ENCODE measurements at places on chromosomes 16 and 17. TPM values are rescaled to one million over a fixed set of nuclear protein-coding genes. Genes with fewer than 3 reads are reported as not detected.

The CDK3 gene
- total RNA-seq: 12.3 TPM

GRCh38 chr16:9016824-9017223, 53.1 kb upstream of the USP7 start:
- DNase-seq: no peak

DNA sequence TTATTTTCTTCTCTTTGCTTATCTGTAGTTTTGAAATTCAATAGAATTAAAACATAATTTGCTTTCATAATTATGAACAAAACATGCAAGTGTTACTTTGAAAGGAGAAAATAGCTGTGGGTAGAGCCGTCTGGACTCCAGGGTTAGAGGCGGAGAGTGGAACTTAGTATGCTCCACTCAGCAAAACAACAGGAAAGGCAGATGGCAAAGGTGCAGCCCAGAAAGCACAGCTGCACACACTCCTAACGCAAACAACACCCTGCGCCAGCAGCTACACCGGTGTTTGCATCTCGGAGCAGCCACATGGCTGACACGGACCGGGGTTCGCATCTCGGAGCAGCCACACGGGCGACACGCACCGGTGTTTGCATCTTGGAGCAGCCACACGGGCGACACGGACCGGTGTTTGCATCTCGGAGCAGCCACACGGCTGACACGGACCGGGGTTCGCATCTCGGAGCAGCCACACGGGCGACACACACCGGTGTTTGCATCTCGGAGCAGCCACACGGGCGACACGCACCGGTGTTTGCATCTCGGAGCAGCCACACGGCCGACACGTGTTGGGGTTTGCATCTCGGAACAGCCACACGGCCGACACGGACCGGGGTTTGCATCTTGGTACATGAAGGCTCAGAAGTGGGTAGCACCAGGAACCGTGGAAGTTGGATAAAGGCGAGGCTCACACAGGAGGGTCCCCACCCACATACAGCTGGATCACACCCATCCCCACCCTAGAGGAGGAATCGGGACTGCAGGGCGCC, 12.2 kb upstream of the CAPN15 start:
- DNase-seq: no peak

DNA sequence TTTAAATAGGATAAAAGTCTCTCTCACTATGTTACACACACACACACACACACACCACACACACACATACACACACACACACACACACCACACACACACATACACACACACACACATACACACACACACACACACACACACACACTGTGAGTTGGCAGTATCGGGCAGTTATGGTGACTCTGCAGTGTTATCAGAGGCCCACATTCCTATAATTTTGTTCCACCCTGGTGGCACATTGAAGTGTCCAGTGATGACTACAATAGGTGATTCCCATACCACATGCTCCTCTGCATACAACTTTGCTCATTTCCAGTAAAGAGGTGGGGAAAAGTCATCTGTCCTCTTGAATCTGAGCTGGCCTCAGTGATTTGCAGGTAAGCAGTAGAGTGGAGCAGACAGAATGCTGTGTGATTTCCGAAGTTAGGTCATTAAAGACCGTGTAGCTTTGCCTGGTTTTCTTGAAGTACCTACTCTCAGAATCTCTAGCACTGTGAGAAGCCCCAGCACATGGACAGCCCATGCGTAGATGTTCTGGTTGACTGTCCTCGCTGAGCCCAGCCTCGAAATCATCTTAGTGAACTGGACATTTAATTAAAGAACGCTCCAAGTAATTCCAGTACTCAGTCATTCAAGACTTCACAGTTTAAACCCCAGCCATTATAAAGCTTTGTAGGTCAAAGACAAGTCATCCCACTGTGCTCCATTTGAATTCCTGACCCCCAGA, 836.6 kb upstream of the SOX9 start:
- DNase-seq: no peak

- no peak for DNase-seq
These were observed 587 bp downstream of the SNX20 start for GRCh38 chr16:50680556-50680893.

The TAC4 gene
- not detected for total RNA-seq

The EVI2A gene
- 2.9 TPM for total RNA-seq

DNA sequence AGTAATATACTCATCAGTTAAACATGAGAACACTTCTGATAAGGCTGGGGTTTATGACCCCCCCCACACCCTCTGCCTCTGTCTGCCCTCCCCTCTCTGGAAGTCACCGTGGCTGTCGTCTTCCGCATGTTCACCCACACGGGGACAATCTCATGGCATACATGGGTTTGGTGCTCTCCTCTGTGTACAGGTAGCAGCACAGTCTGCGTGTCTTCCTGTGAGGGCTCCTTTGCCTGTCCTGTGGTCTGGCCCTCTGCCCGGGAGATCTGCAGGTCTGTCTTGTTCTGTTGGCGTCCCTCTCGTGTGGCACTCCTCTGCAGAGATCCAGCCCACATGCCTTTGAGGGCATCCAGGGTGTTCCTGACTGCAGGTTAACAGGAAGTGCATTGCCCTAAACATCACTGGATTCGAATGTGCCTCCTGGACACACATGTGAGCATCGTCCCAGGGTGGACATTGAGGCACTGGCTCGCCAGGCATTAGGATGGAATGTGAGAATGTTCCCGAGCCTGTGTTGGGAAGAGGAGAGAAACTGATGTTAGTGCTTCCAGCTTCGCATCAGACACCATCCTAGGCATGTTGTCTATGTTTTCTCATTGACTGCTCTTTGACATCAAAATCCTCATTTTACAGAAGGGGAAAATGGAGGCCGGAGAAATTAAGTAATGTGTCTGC, 54.5 kb downstream of the NKD1 start:
- DNase-seq: no peak

GRCh38 chr16:68894714-68895113, 51.4 kb downstream of the TANGO6 start:
- no peak for DNase-seq

The MYH13 gene
- not detected for total RNA-seq

The DPEP3 gene
- total RNA-seq: 0.66 TPM

The MAPT gene
- 3.0 TPM for total RNA-seq

The TANC2 gene
- total RNA-seq: 44.4 TPM

DNA sequence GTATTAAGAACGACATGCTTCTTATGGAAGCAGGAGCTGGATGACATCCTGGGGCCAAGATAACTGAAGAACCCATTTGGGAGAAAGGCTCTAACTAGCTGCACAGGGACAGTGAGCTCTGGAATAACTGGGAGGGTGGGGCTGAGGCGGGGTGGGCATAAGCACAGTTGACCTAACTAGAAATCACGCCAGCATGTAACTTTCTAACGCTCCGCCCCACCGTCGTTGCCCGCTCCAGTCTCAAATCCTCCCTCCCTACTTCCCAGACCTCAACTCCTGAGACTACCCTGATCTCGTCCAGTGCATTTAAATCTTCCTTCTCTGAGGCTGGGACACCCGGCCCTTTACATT, 436 bp downstream of the PHB1 start:
- no peak for DNase-seq

GRCh38 chr17:9360677-9361081, 214.9 kb downstream of the STX8 start:
- no peak for DNase-seq

The KIF2B gene
- not detected for total RNA-seq

The TMEM238L gene
- not detected for total RNA-seq

GRCh38 chr17:40450175-40450574, 6.9 kb downstream of the IGFBP4 start:
- peak; percentile 50 for DNase-seq

GRCh38 chr16:84190731-84191388, at the start of gene ADAD2:
Gene ADAD2 (plus strand): TSS chr16:84191157. CDS start chr16:84191231, 74 bp downstream.
- no peak for DNase-seq

DNA sequence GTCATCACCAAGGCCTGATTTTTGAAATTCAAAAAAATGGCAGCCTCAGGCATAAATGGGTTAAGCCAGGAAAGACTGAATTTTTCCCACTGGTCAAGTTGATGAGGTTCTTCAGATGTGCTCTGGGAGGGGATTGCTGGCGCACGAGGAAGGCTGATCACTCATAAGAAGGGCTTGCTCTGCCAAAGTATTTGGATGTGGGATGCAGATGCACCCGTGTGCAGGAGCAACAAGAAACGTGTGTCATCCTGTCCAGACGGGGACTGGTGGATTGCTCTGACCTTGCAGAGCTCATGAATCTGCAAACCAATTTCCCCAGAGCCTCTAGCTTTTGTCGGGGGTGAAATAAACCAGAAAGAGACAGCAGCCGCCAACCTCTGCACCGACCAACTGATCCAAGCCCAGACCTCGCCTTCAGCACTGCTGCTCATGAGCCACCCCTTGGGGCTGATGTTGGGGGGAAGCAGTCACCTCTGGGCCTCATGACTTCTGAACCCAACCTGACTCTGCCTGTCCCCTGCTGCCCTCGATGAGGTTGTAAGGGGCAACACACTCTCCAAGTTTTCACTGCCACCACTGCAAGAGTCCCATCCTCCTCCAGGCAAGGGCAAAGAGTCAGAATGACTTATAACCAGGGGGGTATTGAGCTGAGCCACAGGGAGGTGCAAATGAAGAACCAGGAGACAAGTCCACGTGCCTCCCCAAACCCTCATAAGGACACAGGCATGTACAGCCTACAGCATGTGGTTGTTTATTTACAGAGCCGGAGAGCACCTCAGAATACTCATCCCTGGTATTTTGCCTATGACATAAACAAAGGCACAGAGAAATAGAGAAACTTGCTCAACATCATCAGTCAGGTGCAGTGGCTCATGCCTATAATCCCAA, 452.0 kb downstream of the SOX9 start:
- no peak for DNase-seq

The GIT1 gene
- 80.6 TPM for total RNA-seq

- DNase-seq: no peak
These were observed 23.8 kb downstream of the SNX11 start for GRCh38 chr17:48131216-48131824.

- DNase-seq: no peak
These were observed 101.1 kb downstream of the FOXL1 start for GRCh38 chr16:86679490-86679889.

DNA sequence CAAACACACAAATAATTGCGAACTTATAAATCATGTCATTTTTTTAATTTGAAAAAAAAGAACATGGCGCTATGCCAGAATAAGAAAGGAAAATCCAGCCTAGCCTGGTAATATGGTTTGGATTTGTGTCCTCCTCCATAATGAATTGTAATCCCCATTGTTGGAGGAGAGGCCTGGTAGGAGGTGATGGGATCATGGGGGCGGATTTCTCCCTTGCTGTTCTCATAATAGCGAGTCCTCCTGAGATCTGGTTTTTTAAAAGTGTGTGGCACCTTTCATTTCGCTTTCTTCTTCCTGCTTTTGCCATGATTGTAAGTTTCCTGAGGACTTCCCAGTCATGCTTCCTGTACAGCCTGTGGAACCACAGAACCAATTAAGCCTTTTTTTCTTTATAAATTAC, 65.9 kb upstream of the TANC2 start:
- DNase-seq: no peak

- no peak for DNase-seq
These were observed 30.8 kb downstream of the CCDC42 start for GRCh38 chr17:8713878-8714277.

- DNase-seq: no peak
These were observed 22.1 kb downstream of the ZP2 start for GRCh38 chr16:21189311-21189710.

The KRT31 gene
- total RNA-seq: not detected

DNA sequence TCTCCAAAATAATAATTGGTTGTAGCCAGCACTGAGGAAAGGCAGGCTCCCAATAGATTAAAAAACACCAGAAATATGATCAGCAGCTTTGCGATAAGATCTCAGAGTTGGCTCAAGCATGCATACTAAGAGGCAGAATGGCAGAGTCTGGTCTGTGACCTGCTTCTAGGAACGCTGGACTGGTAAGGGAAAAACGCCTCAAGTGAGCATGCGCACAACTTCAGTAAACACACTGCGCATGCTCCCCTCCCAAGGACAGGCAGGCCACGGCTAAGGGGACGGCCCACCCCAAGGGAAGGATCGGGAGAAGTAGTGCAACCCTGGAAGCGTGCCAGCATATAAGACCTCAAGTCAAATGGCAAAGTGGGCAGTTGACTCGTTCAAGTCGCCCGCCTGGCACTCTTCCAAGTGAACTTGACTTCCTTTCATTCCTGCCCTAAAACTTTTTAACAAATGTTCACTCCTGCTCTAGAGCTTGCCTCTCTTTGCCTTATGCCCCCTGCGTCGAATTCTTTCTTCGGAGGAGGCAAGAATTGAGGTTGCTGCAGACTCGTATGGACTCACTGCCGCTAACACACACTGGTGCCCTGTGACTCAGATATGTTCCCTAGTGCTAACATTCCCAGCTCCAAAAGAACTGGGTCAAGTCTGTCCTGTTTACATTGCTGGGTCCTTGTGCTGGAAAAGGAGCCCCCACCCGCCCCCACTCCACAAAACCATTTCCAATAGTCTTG, 22.4 kb upstream of the PRM1 start:
- DNase-seq: no peak

- no peak for DNase-seq
These were observed at the start of gene UBTF for GRCh38 chr17:44219616-44220212. Gene UBTF (minus strand): TSS chr17:44219675. CDS start chr17:44218229, 1,446 bp downstream.

The CLEC3A gene
- total RNA-seq: not detected

DNA sequence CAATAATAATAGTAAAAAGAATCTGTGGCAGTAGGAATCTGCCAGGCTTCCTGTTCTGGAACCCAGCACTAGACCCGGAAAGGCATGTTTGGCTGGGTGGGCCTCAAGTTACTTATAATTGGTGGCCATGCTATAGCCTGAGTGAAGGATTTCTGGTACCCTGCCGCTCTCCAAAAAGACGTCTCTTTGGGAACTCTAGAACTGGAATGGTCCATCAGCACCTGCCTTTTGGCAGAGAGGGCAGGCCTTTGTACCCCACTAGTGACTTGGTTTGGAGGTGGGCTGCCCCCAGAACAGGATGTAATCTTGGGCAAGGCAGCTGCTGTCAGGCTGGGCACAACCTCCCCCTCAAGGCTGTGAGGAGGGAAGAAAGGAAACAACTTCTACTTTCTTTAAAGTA, 29.3 kb upstream of the ST6GALNAC1 start:
- no peak for DNase-seq

GRCh38 chr17:44081681-44082080, 11.1 kb downstream of the G6PC3 start:
- no peak for DNase-seq

The KRTAP4-6 gene
- not detected for total RNA-seq

The CMTM4 gene
- 14.2 TPM for total RNA-seq

The C16orf46 gene
- 3.3 TPM for total RNA-seq

DNA sequence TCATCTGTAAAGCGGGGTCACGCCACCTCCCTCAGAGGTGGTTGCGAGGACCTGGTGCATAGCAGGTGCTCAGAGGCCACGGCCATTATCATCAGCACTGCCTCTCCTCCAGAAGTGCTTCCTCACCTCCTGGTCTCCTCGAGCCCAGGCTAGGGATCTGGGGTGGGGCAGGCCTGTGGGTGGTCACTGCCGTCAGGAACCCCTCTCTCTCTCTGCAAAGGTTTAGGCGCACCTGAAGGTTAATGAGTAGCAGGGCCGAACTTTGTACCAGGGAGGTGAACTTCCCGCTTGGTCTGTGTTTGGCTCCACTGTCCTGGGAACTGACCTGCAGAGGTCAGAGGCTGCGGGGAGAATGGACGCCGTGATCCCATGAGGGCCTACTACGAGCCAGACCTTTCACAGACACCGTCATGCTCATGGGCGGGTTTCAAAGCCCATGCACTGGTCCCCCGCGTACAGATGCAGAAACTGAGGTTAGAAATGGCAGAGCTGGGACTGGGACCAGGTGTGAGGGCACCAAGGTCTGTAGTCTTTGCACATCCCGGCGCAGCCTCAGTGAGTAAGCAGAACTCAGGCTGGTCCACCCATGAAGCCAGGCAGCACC, 13.8 kb downstream of the JUP start:
- DNase-seq: no peak

- DNase-seq: no peak
These were observed 2.5 kb downstream of the KANSL1 start for GRCh38 chr17:46190763-46191162.

- DNase-seq: no peak
These were observed 19.7 kb downstream of the LUC7L3 start for GRCh38 chr17:50739098-50739497.
